T-cell (primary cell): ENCODE measurements at places on chromosomes 4 and X. TPM values are rescaled to one million over a fixed set of nuclear protein-coding genes. Genes with fewer than 3 reads are reported as not detected.

The MED12 gene
- total RNA-seq: 72.0 TPM

DNA sequence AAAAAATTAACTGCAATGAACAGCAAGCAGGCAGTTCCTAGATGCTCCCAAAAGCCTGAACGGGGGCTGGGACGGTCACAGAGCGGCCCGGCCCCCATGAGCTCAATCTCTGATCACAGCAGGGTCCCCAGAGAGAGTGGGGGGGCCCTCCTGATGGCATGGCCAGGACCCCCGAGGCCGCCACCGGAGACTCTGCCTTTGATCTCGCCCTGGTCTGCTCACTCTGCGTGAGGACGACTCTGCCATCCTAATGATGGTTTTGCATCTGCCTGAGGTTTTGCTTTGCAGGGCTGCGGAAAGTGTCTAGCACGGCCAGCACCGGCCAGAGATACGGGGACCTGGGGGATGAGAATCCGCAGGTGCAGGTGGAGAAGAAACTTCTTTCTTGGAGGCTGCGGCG, 103.8 kb downstream of the SHOX start:
- H3K4me1 ChIP-seq: no peaks in the 10 kb centered on the region
- no peak overlapping the region for H3K4me3 ChIP-seq
- H3K27me3 ChIP-seq: peaks cover 5% of the 10 kb centered on the region

- no peaks in the 10 kb centered on the region for H3K36me3 ChIP-seq
- peaks cover 21% of the 10 kb centered on the region for H3K4me1 ChIP-seq
- peak within 1 kb of the TSS; percentile 86 for H3K4me3 ChIP-seq
- peaks cover 2% of the 10 kb centered on the region for H3K27me3 ChIP-seq
- peak; percentile 12 for DNase-seq
- peak within 1 kb of the TSS; percentile 34 for H3K27ac ChIP-seq
Measured at GRCh38 chr4:52659001-52659721, at the start of gene USP46. Gene USP46, minus strand, starts transcription at chr4:52659301. Its CDS starts 151 bp downstream, at chr4:52659150.

DNA sequence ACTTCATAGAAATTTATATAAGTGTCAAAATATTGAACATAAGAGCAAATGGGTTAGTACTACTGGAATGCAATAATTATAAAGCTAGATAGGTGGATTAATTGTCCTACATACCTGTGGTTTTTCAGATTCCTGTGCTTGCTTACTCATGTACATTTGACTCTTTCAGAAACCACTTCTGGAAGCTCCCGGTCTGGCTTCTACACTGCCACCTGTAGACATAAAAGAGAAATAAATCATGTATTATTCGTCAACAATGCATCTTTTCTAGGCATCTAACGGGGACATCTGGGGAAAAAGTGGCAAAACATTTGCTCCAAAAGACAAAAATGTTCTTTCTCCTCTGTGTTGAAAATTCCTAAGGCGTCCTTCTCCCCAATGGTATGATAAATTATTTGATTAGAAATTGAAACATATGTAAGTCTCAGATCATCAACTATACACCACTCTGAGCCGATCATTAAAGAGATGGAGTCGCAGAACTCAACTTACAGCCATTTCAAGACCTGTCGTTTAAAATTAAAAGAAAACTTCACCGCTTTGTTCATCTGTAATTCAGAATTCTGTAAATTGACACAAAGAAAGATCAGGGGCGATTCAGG, 648.7 kb upstream of the DIPK2B start:
- no peaks in the 10 kb centered on the region for H3K36me3 ChIP-seq
- H3K27ac ChIP-seq: no peak overlapping the region
- H3K27me3 ChIP-seq: no peaks in the 10 kb centered on the region
- peaks cover 3% of the 10 kb centered on the region for H3K4me1 ChIP-seq

GRCh38 chrX:84118315-84118714, 69.7 kb downstream of the RPS6KA6 start:
- no peak overlapping the region for H3K4me3 ChIP-seq
- H3K4me1 ChIP-seq: no peaks in the 10 kb centered on the region
- no peak overlapping the region for H3K27ac ChIP-seq

The HERC3 gene
- total RNA-seq: 91.5 TPM

DNA sequence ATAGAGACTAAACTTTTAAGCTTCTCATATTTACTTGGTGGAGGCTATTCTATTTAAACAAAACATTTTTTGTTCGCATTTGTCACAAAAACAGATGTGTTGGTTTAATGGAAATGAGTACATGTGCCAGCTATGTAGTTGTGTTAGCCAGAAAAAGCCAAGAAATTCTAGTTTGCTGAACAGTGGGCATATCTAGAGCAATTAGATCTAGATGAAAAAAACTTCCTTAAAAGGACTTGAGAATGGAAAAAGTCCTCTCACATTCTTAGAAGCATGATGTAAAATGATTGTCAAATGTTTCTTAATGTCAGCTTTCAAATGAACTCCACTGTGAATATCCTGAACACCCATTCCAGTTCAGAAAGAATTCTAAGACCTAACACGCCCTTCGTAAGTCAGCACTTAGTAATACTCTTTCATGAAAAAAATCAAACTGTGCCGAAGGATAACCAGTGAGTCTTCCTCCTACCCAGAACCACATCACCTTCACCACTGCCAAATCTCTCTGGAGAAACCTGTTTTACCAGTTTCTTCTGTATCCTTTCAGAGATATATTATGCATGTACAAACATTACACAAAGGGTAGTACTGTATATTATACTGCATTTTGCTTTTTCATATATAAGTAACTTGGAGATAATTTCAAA, 28.2 kb downstream of the PHKA1 start:
- no peak overlapping the region for H3K4me3 ChIP-seq
- H3K36me3 ChIP-seq: no peaks in the 10 kb centered on the region

DNA sequence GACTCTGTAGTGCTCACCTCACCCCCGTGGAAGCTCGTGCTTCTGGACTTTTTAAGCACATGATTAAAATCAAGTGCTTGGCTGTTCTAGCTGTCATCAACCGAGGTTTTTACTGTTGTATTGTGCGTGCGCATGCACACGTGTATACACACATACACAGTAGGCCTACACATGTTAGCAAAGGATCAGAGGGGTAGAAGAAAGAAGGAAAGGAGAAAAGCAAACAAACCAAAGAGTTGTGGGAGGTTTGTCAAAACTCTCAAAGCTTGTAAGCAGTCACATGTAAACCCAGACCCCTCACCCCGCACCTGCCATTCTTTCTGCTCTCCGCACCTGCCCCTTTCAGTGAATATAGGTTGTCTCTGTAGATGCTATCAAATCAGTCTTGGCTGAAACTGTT, 311.8 kb downstream of the HS3ST1 start:
- DNase-seq: no peak
- no peaks in the 10 kb centered on the region for H3K36me3 ChIP-seq
- H3K27me3 ChIP-seq: no peaks in the 10 kb centered on the region
- H3K4me1 ChIP-seq: no peaks in the 10 kb centered on the region

GRCh38 chrX:153582896-153583295, 16.0 kb downstream of the CCNQ start:
- H3K27ac ChIP-seq: no peak overlapping the region
- DNase-seq: peak; percentile 73
- peaks cover 3% of the 10 kb centered on the region for H3K4me1 ChIP-seq
- peaks cover 8% of the 10 kb centered on the region for H3K36me3 ChIP-seq

The GRID2 gene
- total RNA-seq: not detected

GRCh38 chr4:138595731-138596460, 353.7 kb upstream of the SLC7A11 start:
- no peaks in the 10 kb centered on the region for H3K4me1 ChIP-seq
- no peak for DNase-seq
- no peak overlapping the region for H3K4me3 ChIP-seq

DNA sequence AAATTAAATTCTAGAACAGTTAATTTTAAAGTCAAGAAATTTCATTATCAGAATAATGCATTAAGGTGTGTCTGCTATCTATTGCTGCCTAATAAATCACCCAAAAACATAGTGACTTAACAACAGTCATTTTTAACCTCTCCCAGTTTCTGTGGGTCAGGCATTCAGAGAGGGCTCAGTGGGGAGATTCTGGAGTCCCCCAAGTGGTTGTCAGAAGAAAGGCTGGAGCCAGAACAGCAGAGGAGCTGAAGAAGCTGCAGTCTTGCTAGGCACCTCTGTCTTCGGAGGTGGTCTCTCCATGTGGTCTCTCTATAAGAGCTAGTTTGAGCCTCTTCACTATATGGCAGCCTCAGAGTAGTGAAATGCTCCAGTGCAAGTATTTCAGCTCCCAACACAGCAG, 9.3 kb upstream of the HOPX start:
- H3K36me3 ChIP-seq: no peaks in the 10 kb centered on the region
- H3K4me3 ChIP-seq: no peak overlapping the region
- no peak for DNase-seq
- no peaks in the 10 kb centered on the region for H3K4me1 ChIP-seq

The SPOCK3 gene
- total RNA-seq: not detected

GRCh38 chr4:81173213-81173612, 41.8 kb downstream of the PRKG2 start:
- DNase-seq: no peak
- no peaks in the 10 kb centered on the region for H3K27me3 ChIP-seq
- no peaks in the 10 kb centered on the region for H3K36me3 ChIP-seq
- no peak overlapping the region for H3K27ac ChIP-seq

The AKAP14 gene
- total RNA-seq: not detected

DNA sequence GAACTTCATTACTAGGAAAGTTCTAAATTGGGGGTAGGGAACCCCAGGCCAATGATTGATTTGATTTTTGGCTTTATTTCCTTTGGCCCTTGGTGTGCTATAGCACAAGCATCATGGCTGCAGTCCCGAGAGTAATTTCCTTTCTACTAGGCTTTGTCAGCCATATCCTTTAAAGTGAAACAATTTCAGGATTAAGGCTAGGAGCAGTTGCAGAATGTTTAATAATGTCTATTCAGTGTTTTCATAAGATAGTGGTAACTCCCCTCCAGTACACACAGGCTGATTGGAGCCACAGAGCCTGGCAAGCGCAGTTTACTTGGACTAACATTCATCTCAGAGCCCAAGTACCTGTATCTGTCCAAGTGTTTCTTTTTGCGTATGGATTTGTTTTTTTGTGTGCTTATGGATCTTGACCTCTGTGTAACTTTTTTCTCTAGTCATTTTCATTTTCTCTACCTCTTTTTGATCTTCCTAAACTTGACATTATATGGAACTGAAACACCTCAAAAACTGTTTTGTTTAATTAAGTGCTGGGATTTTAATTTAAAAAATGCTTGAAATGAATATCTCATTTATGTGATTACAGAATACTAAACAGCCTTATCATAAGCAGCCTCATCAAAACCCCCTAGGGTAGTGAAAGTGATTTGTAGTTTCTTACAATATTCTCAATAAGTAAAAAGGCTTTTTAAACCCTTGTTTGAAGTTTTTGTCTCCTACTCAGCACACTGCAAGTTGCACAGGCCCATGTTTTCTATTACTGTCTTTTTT, 7.5 kb downstream of the STIM2 start:
- H3K27ac ChIP-seq: peak overlapping the region; percentile 32
- peaks cover 19% of the 10 kb centered on the region for H3K4me1 ChIP-seq
- H3K36me3 ChIP-seq: no peaks in the 10 kb centered on the region
- DNase-seq: no peak

GRCh38 chr4:11468901-11469300, 40.2 kb upstream of the HS3ST1 start:
- H3K36me3 ChIP-seq: no peaks in the 10 kb centered on the region
- H3K4me3 ChIP-seq: no peak overlapping the region
- H3K27me3 ChIP-seq: no peaks in the 10 kb centered on the region
- H3K4me1 ChIP-seq: peaks cover 29% of the 10 kb centered on the region
- no peak for DNase-seq
- H3K27ac ChIP-seq: no peak overlapping the region
